ENCODE measurements at places on chromosomes 5 and 9.

- no peak for DNase-seq
These were observed 504 bp upstream of the OTP start for GRCh38 chr5:77638763-77639671.

- no peak for DNase-seq
These were observed 6.7 kb downstream of the INIP start for GRCh38 chr9:112711050-112711689.

DNA sequence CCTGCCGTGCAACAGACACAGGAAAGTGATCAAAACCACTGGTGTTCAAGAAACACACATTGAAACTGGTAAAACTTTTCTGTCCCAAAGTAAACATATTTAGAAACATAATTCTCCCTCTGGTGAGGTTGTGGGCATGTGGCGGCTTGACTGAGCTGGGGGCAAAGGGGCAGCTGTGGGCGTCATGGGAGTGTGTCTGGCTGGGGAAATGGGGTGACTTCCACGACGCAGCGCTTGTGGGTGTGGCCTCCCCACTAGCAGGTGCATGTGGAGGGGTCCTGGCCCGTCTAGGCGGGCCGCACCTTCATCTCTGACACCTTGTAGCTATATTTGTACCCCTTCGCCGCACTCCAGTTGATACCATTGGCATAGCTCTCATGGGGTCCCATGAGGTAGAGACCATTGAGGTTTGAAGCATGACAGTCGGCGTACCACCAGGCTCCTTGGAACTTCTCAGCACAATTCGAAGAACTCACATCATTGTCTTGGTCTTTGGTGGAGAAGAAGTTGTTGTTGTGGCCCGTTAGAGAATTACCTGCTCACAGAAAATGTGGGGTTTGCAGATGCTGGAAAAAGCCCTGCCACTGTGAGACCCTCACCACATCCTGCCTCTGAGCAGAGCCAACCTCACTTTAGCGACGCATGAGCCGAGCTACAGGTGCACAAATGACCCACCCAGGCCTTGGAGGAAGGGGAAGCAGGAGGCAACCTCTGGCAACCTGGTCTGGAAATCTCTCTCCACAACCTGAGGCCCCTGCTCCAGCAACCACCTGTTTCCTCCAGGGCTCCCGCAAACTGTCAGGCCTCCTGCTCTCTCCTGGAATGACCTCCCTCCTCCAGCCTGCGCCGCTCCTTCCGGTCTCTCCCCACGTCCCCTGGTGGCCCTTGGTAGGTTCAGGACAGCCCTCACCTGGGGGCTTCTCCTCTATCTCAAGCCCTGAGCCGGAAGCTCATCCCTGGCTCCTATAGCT lies 7.9 kb downstream of the FCN1 start:
- DNase-seq = no peak

DNA sequence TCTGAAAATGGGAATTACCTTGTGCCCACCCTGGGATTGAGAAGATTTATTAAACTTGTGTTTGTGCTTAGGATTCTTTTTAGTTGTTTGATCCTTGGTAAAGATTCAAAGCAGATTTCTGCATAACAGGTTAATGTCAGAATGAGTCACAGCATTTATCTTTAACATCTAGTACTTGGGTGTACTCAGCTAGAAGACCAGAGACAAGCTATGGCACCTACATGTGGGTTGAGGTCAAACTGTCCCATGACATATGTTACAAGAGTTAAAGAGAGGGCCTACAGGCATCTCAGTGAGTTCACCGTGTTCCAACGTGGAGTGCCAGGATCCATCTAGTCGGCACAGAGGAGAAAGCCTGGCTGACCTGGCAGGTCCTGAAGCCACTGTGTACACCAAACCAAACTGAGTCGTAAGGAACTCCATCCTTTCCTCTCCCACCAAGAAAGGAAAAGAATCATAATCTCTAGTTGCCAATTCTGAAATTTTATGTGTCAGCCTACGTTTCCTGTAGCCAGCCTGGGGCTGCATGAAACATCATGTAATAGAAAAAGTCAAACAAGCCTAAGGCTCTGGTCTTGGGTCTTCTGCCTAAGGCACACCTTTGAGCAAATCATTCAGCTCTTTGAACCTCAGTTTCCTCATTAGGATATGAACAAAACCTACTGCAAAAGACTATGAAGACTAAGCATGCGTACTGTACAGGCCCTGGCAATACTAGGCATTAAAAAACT lies 73.7 kb downstream of the RCL1 start:
- DNase-seq = no peak

GRCh38 chr9:97386733-97387503 lies 25.0 kb upstream of the TDRD7 start:
- DNase-seq = peak; percentile 17

DNA sequence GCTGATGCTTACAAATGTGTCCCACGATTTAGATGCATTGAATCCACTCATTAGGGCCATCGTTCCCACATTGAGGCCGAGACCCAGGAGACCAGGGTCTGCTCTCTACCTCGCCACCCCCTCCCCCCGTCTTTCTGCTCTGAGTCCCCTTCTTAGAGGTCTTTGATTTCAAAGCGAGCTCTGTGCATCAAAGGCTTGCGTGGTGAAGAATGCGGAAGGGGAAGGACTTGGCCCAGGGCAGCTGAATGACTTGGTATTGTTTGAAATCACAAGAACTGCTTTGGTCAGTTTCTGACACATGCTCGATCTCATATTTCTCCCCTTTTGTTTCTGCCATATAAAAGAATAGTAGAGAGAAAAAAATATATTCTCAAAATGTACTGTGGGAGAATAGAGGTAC lies 78.3 kb upstream of the IRX1 start:
- DNase-seq = no peak
